Sigmoid colon (tissue), 7 donors: ENCODE measurements at places on chromosomes 7 and 10. TPM values are rescaled to one million over a fixed set of nuclear protein-coding genes. Genes with fewer than 3 reads are reported as not detected.
A peak's percentile ranks its signal among the peaks of the same experiment; 100 is the strongest.

ITGB8 gene
- total RNA-seq, result 9.0 TPM

KLF14 gene
- total RNA-seq, result not detected

PRKG1 gene
- 60.2 TPM for total RNA-seq

ERVW-1 gene
- not detected for total RNA-seq

DNA sequence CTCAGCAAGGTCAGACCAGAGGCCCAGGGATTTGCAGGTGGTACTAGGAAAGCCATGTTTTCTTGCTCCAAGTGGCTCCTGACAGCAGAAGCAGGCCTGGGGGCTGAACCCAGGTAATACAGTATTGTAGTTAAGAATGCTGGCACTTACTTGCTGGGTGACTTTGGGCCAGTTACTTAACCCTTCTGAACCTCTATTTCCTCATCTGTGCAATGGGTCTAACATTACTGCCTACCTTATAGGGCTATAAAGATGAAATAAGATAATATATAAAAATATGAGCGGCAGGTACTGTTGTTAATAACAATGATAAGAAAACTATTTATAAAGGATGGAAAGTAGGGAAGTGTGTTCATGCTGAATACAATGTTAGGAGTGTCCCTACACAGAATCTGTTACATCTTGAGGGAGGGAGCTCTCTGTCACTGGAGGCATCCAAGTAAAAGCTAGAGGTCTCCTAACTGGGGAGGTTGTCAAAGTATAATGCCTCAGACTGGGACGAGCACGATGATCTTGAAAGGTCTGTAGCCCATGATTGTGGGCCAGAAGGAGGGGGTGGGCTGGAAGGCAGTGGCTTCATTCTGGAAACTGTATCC, 26.9 kb downstream of the ADAMTS14 start:
- DNase-seq, result no peak

- no peak for DNase-seq
These were observed 14.3 kb upstream of the ARHGAP12 start for GRCh38 chr10:31942892-31943291.

DNA sequence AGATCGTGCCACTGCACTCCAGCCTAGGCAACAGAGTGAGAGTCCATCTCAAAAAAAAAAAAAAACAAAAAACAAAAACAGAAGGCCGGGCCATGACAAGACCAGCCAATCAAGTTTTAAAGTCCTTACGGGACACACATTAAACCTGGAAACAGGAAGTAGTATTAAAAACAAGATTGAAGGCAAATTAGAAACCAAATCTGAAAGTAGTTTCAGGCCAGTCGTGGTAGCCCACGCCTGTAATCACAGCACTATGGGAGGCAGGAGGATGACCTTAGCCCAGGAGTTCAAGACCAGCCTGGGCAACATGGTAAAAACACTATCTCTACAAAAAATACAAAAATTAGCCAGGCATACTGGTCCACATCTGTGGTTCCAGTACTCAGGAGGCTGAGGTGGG, 18.1 kb downstream of the PSAP start:
- DNase-seq, result no peak

TMEM176A gene
- total RNA-seq, result 20.4 TPM

DNA sequence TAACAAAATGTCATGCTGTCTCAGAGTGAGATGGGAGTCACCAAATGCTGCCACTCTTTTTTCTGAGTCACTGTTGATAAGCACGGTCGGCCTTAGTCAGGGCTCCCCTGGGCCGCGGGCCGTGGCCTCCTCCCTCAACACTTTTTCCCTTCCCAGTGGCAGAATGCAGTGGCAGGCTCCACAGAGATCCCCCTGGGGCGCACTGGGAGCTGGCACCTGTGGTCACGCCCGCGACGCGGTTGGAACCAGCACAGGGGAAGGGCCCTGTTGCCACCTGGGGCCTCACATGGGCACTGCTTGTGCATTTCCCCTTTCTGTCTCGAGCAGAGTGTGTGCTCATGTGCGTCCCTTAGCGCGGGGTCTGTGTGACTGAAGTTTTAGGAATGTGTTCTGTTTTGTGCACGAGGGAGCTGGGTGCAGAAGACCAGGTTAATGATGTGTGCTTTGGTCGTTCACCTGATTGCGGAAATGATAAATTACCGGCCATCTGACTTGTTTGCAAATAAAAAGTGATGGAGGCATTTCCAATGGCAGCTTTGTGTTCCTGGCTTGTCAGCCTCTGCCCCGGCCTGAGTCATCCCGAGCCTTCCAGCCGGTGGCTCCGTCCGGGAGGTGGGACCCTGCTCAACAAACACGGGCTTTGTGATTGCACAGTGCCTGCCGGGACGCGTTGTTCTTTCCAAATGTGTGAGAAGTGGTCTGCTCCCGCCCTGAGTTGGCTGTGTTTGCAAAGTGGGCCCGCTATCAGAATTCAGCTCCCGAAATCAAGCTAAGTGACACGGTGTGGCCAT, 100.7 kb downstream of the NKX6-2 start:
- peak; percentile 72 for DNase-seq

MMD2 gene
- not detected for total RNA-seq

ICA1 gene
- total RNA-seq, result 4.8 TPM

- DNase-seq, result no peak
These were observed 89.1 kb downstream of the MMRN2 start for GRCh38 chr10:86868353-86868752.

DNA sequence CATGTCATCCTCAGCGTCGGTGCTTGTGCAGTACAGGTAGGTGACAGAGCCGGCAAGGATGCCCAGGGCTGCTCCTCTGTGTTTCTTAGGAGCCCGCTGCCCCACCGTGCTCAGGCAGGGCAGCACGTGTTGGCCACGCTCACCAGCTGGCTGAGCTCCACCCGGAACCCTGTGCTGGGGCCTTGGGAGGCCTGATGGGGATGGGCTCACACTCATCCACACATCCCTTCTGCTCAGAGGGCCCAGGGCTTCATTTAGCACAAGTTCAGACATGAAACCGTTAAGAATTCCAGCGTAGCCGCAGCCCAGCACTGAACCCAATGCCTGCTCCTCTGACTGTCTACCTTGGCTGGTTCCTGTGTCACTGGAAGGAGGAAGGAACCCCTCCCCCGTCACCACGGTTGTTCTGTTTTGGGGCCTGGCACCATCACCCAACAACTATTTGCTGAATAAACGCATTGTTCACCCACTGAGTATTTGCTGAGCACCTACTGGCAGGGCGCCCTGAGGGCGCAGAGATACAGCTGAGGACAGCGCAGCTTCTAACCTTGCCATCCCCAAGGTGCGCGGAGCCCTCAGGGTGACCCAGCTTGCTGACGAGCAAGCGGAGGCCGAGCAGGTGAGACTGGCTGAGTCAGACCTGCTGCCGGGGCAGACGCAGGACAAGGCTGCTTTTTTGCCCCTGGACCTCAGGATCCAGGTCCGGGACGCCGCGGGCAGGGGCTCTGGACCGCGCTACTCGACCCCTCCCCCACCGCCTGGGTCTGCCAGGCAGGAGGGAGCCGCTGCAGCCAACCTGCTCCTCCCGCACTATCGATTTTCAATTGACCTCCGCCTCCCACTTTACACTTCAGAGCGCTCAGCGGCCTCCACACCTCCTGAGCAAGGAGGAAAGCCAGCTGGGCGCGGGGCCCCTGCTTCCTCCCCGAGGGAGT, 50.6 kb upstream of the RET start:
- DNase-seq, result no peak

- DNase-seq, result peak; percentile 59
These were observed 65.6 kb downstream of the CTBP2 start for GRCh38 chr10:125094806-125095205.

- no peak for DNase-seq
These were observed 43.1 kb downstream of the STK17A start for GRCh38 chr7:43625980-43626379.

GRCh38 chr7:21923658-21924057, 22.0 kb downstream of the CDCA7L start:
- DNase-seq, result no peak

GRCh38 chr10:92413519-92413918, 122.6 kb downstream of the MARCHF5 start:
- DNase-seq, result no peak

- peak; percentile 75 for DNase-seq
These were observed 167.7 kb upstream of the PPP1R3A start for GRCh38 chr7:114086537-114086913.
